Right kidney (tissue), 9 donors: ENCODE measurements at places on chromosomes 3 and 15.

- DNase-seq, result no peak
Observed at GRCh38 chr3:43191116-43191515, 85.2 kb upstream of the POMGNT2 start.

DNA sequence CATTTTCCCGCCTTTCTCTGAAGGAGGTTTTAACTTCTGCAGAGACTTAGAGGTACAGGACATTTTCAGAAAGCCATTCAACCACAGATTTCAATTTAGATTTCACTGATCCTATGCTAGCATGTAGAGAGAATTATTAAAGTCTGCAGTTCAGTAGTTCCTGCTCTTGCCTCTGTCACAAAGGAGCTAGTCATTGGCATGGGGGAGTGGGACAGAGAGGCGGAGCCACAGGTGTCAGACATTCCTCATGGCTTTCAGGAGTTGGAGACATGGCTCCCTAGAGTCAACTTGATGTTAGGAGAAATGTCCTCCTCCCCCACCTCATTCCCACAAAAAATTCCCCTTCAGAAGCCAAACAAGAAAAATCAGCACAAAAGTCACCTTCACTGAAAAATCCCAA, 66.0 kb upstream of the SIAH2 start:
- no peak for DNase-seq

DNA sequence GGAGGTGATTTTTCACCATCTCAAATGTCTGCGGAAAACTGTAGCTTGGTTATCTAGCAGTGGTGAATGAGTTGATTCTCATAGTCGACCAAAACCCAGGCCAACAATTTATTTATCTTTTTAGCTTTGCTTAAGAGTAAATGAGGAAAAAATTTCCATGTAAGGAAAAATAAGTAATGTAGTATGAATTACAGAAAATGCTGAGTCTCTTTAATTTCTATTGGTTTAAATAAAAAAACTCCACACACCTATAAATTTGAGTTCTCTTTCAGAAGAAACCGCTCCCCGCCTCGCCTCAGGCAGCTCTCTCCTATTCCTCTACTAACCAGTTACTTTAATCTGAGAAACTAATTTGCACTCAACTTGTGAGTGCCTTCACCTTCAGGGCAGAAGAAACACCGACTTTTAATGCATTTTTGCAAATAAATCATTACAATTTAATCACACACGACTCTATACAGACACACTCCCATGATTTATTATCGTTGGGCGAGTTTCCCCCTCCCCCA, 540 bp upstream of the RSRC1 start:
- no peak for DNase-seq

DNA sequence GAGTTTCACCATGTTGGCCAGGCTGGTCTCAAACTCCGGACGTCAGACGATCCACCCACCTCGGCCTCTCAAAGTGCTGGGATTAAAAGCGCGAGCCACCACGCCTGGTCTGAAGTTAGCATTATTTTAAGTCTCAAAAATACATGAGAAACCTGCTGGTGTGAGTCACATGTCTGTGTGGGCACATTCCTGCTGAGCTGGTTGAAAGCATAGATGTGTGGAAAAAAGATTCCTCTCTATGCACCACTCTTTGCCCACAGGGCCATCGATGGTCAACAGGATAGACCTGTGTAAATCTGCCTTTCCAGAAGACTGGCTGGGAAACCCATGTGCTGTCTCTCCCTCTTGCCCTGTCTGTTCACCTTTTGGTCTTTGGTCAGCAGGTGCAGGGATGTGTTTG, 63.5 kb downstream of the CHRD start:
- no peak for DNase-seq

- DNase-seq, result no peak
Observed at GRCh38 chr3:192772240-192772894, 45.0 kb upstream of the FGF12 start.

DNA sequence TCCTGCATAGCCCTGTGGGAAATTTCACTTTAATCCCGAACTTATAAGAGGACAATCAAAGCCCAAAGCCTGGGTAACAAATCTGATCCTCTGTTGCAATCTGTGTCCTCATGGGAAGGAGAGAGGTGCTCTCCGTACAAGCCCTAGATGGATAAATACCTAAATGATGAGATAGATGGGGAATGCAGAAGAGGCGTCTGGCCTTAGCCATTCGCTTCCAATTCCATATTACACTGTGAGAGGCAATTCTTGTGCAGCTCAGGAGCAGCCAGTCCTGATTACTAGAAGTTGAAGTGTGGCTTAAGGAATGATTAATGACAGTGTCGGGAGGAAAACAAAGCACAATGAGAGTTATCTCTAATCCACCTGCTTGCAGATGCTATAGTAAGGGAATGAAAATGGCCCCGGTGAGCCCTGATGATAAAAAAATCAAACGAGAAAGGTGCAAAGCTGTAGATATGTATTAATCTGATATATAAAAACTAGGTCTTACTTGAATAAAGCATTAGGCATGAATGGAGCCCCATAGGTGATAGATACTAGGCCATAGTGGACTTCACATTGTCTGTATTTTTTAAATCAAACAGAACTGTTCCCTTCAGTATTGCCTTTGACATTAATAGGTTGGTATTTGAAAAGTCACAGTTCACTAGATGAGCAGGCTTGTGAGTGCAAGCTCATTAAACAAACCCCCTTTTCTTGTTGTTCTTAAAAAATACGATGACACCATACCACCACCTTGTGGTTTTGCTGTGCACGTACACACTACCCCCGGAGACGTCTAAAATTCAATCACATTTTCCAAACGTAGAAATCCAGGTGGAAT, 54.2 kb upstream of the TMCO5A start:
- DNase-seq, result peak; percentile 40

- no peak for DNase-seq
Observed at GRCh38 chr15:28033443-28033842, 65.7 kb downstream of the OCA2 start.

DNA sequence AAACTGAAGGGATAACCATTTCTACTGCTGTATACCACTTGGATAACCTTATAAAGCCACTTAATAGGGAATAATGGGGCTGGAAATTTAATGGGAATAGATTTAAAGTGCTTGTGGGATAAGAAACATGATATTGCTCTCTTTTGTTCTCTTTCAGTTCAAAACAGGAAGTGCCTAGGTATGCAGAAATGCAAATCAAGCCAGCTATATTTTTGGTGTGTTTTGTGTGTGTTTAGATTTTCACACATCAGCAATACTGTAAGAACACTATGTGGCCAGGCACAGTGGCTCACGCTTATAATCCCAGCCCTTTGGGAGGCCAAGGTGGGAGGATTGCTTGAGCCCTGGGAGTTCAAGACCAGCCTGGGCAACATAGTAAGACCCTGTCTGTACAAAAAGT, 442.3 kb upstream of the TPRG1 start:
- no peak for DNase-seq

- no peak for DNase-seq
Observed at GRCh38 chr3:106728315-106729098, 648.7 kb upstream of the CCDC54 start.

DNA sequence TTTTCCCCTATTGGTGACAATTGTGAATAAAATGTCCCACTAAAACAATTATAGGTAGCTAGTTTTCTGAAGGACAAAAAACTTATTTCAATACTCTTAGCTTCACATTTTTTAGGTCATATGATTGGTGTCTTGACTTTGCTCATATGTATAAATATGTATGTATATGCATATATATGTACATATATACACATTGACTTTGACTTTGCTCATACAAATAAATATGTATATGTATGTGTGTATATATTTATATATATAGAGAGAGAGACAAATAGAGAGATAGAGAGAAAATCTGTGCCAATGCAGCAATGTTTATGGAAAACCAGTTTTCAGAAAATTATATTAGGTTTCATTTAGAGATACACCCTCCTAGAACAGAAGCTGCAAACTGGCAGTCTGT, 5.7 kb downstream of the MDFIC2 start:
- no peak for DNase-seq

GRCh38 chr15:99916668-99917223, 183.5 kb upstream of the LYSMD4 start:
- DNase-seq, result no peak

GRCh38 chr3:187662848-187663409, 7.3 kb downstream of the SST start:
- no peak for DNase-seq

GRCh38 chr15:31606931-31607497, 280.4 kb downstream of the KLF13 start:
- no peak for DNase-seq

GRCh38 chr3:190496859-190497258, 17.0 kb upstream of the IL1RAP start:
- no peak for DNase-seq

GRCh38 chr15:73050561-73051295, 1.5 kb upstream of the NEO1 start:
- no peak for DNase-seq

GRCh38 chr15:45414215-45414885, 36.0 kb upstream of the GATM start:
- DNase-seq, result no peak

DNA sequence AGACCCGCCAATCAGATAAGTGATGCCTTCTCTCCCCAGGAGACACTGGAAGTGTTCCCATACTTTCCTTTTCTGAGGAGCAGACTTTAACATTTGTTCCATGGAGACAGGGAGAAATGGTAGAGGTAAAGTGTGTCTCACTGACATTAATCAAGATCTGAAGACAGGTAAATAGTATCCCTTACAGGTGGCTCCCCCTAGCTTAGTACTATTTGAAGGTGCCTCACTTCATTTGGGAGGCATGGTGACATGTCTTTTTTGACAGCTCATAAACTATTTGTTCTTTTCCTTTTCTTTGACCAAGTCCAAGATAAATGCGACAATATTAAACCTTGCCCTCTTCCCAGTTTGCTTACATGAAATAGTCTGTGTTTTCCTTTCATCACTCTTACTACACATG, 485.6 kb upstream of the IL12A start:
- no peak for DNase-seq

DNA sequence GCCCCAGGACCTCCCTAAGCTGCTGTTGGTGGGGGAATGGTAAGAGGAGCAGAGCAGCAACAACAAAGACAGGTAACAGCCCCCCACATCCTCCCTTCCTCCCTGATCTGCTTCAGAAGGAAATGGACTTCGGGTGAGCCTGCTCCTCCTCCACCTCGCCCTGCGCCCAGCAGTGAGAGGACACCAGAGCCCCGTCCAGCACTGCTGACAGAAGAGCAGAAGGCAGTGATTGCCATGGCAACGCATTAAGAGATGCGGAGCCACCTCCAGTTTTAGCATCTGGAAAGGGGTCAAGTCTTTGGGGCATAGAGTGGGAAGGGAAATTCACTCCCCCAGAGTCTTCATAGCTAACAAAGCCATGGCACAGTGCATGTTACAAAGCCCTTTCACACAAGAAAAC, 77.6 kb upstream of the HRH1 start:
- DNase-seq, result no peak

DNA sequence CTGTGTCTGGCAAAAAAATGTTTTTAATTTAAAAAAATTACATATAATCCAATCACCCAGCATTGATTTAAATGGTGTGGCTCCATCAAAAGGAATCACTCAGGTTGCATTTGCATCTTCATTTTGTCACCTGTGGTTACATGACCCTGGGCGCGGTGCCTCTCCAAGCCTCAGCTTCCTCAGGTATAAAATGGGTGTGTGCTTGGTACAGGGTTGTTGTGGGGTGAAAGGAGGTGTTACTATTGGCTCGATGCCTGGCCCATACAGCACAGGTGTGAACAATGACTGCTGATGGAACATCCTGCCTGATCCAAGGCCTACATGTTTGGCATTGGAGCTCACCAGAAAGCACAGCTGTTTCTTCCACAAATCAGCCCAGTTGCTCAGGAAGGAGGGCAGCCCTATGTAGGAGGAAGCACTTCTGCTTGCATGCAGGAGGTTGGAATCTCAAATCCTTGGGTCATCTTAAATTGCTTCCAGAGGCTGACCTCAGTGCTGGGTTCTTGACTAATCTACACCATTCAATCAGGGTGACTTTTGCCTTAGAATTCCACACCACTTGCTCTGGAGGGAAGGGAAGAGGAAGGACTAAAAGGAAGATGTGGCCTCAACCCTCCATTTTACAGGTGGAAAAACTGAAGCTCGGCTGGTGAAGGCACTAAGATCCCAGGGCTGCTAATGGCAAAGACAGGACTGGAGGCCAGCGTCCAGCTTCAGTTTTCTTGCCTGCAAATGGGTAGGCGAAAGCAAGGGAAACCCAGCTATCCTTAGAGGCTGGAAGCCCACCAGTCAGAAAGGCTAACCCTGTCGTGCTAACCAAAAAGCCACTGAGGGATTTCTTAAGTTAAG, 31.7 kb downstream of the BHLHE40 start:
- DNase-seq, result no peak

- DNase-seq, result no peak
Observed at GRCh38 chr3:127786353-127787070, 35.8 kb downstream of the MGLL start.

- DNase-seq, result no peak
Observed at GRCh38 chr3:193389335-193389734, 10.8 kb upstream of the ATP13A5 start.

DNA sequence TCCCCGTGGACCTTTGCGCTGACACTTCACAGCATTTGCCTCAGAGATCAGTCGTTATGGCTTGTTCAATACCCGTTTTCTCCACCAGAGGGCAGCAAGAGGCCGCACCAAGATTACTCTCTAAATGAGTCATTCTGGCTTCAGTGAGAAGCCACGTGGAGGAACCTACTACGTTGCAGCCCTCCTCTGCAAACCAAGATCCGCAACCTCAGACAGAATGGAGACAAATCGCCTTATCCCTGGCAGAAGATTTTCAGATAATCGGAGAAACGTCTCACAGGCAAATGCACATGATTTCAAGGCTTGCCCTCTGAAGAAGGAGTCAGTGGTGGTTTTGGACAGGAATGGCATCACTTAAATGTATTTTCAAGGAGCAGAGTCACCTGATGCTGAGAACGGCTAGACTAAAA, 60.5 kb downstream of the GTPBP8 start:
- DNase-seq, result peak; percentile 68

DNA sequence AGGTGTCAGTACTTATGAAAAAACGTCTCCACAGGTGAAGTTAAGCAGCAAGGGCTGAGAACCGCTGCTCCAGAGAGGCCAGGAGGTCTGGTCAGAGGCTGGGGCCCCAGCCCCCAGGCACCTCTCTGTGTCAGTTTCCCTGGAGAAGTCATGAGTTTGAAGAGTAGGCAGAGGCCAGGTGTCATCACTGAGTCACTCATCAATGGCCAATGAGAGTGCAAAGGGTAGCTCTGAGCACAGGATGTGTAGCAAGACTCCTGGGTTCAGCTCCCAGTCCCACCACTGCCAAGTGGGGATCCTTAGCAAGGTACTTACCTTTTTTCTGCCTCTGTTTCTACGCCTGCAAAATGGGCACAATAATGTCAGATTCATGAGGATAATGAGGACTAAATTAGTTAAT, 47.9 kb downstream of the CORO2B start:
- DNase-seq, result no peak

GRCh38 chr3:189646853-189647542, 15.8 kb downstream of the TP63 start:
- DNase-seq, result no peak

GRCh38 chr15:31435912-31436628, 109.4 kb downstream of the KLF13 start:
- DNase-seq, result no peak

GRCh38 chr3:160781402-160781801, 25.4 kb downstream of the PPM1L start:
- no peak for DNase-seq
